ENCODE measurements at places on chromosomes 12 and 14.

DNA sequence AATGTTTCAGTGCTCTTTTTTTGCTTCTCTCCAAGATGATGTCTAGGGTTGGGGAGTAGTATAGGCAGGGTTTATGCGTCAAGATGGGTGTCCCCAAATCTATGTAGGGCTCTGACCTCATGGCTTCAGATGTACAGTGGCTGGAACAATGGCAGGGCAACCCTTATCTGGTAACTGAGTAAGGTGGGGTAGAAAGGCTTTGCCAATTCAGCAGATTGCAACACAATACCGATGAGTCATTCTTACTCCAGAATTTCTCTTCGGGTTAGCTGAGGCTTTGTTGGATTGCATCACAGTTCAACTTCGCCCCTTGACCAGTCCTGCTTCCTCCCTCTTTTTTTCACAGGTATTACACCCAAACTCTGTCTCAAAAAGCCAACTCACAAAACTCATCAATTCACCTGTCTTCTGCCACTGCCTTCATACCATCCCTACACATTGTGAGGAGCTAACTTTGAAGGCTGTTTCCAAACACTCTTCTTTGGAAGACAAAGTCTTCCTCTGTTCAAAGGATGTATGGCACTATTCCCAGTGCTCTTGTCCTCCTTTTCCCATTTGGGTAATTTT, 190.2 kb upstream of the CNOT2 start:
- no peak for DNase-seq

- DNase-seq: no peak
Measured at GRCh38 chr12:70443062-70443673, 77.1 kb downstream of the KCNMB4 start.

GRCh38 chr12:85784096-85784720, 52.0 kb downstream of the RASSF9 start:
- DNase-seq: no peak

GRCh38 chr14:92584816-92585215, 71.2 kb downstream of the RIN3 start:
- DNase-seq: no peak

DNA sequence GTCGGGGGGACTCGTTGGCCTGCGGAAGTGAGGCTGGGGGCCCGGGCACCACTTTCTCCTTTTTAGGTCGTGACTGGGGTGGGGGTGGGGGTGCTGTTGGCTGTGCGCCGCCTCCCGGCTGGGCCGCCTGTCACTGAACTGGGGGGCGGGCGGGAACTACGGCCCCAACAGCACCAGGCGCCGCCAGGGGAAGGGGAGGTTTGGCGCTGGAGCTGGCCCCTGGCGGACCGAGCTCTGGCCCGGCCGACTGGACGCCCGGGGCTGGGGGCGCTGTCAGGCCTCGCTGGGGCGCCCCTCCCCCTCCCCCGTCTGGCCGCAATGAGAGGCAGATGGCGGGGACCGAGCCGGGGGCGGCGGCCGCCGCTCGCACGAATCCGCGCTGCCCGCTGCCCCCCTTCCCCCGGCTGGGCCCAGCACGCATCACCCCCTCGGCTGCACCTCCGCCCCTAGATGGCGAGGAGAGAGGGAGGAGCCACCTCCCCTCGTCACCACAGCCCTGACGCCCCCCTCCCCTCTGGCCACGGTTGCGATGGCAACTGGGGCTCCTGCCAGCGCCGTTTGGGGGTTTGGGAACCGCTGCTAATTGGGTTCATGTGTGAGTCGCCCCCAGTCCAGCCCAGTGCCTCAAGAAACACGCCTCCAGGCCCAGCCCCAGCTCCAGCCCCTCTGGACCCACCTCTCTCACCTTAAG, 723 bp downstream of the NFATC4 start:
- DNase-seq: peak; percentile 75

- no peak for DNase-seq
Measured at GRCh38 chr14:101849125-101849524, 87.6 kb downstream of the PPP2R5C start.

GRCh38 chr12:6768990-6769389, 2.8 kb downstream of the PTMS start:
- peak; percentile 14 for DNase-seq

- DNase-seq: no peak
Measured at GRCh38 chr12:66403746-66404145, 101.5 kb downstream of the HELB start.

- DNase-seq: no peak
Measured at GRCh38 chr12:1195513-1195912, 204.5 kb downstream of the ERC1 start.

DNA sequence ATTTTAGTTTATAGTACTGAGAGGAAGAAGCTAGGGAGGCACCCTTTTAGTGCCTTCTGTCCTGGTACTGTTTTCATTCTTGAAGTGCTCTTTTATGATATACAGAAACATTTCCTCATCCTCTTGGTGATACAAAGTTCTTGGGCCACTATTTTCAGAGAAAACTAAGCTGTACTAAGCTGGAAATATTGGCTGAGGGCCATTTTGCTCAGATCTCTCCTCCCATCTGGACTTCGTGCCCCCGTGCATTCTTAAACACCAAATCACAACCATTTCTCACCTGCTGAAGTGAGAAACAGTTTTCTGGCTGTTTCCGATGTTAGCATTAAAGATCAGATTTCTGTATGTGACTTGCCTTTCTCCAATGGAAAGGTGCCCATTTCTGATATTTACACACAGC, 158.9 kb downstream of the FBXL14 start:
- no peak for DNase-seq

- DNase-seq: no peak
Measured at GRCh38 chr12:114665411-114666260, 18.3 kb downstream of the TBX3 start.

DNA sequence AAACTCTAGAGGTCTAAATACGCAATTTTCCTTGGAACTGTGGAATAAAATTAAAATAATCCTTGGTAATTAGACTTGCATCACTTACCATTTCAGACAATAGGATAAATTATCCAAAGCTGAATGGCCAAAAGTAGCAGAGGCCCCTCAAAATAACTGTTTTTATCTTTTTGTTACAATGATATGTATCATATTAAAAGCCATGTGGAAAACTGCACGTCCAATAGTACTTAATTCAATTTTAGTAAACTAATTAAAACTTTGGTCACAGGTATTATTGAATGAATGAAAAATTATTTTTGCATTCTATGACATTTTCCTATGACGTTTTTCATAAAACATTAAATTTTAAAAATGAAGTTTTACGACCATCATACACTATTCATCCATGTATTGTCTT, 98.5 kb downstream of the CDK17 start:
- no peak for DNase-seq

- no peak for DNase-seq
Measured at GRCh38 chr12:852864-853263, 96.6 kb downstream of the RAD52 start.

- DNase-seq: no peak
Measured at GRCh38 chr12:75097003-75097402, 112.6 kb downstream of the KCNC2 start.

- no peak for DNase-seq
Measured at GRCh38 chr12:90712671-90713070, 242.3 kb downstream of the CCER1 start.

DNA sequence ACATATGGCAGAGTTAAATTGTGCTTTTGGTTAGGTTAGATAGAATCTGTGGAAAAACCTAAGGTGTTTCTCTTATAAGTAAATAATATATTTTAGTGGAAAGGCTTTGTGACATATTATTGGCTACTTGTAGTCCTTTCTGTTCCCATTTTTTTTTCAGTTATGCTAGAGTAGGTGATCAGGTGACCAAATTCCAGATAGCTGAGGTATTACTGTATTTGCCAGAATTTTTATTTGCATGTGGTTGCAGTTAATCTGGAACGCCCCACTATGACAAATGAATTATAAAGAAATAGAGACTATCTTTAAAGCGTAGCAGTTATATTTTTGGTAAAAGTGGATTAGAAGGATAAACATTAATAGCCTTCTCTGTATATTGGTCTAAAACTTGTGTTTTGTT, 52.0 kb downstream of the ARHGAP5 start:
- no peak for DNase-seq

Measured in NCI-H187 (cell line).